ENCODE measurements at places on chromosomes 11 and 22. TPM values are rescaled to one million over a fixed set of nuclear protein-coding genes. Genes with fewer than 3 reads are reported as not detected.

The GPR83 gene
- under 0.01 TPM for total RNA-seq

The OR8A1 gene
- not detected for total RNA-seq

The DSCAML1 gene
- not detected for total RNA-seq

The HPX gene
- 1.7 TPM for total RNA-seq

The MFNG gene
- 1.5 TPM for total RNA-seq

The C11orf87 gene
- total RNA-seq, result not detected

The RFPL3 gene
- total RNA-seq, result not detected

The F2 gene
- total RNA-seq, result not detected

The UBQLN3 gene
- total RNA-seq, result 0.15 TPM

The LRRN4CL gene
- 89.6 TPM for total RNA-seq

The SSRP1 gene
- 49.0 TPM for total RNA-seq

The BDNF gene
- 10.6 TPM for total RNA-seq

The MOGAT2 gene
- total RNA-seq, result not detected

The RAB39A gene
- total RNA-seq, result not detected

The MMP13 gene
- total RNA-seq, result not detected

The IRAG1 gene
- 7.0 TPM for total RNA-seq

The VSIG2 gene
- 0.33 TPM for total RNA-seq

The CTSW gene
- not detected for total RNA-seq

The SCT gene
- total RNA-seq, result not detected

The MPPED2 gene
- 0.44 TPM for total RNA-seq

The DEFB131B gene
- total RNA-seq, result not detected

The PKDREJ gene
- not detected for total RNA-seq

The MAPK11 gene
- 6.7 TPM for total RNA-seq

The PNPLA5 gene
- total RNA-seq, result 0.50 TPM

The MS4A6E gene
- not detected for total RNA-seq

The OR5D18 gene
- not detected for total RNA-seq

The TUB gene
- total RNA-seq, result 4.5 TPM

The FXYD2 gene
- total RNA-seq, result 0.33 TPM

The OR4C6 gene
- total RNA-seq, result not detected

The ETS1 gene
- 46.5 TPM for total RNA-seq

The MN1 gene
- 16.0 TPM for total RNA-seq

The ELMOD1 gene
- not detected for total RNA-seq

The SHANK2 gene
- total RNA-seq, result 4.5 TPM

The B4GAT1 gene
- 41.3 TPM for total RNA-seq
